Left hindlimb (tissue), 1 donor: ENCODE measurements at places on chromosomes 6 and 20.

- DNase-seq: no peak
Observed at GRCh38 chr6:11663519-11663918, 115.1 kb downstream of the ADTRP start.

GRCh38 chr6:131549811-131550210 lies 23.2 kb upstream of the ARG1 start:
- no peak for DNase-seq

GRCh38 chr20:574297-574942 lies 30.8 kb upstream of the CSNK2A1 start:
- DNase-seq: no peak

DNA sequence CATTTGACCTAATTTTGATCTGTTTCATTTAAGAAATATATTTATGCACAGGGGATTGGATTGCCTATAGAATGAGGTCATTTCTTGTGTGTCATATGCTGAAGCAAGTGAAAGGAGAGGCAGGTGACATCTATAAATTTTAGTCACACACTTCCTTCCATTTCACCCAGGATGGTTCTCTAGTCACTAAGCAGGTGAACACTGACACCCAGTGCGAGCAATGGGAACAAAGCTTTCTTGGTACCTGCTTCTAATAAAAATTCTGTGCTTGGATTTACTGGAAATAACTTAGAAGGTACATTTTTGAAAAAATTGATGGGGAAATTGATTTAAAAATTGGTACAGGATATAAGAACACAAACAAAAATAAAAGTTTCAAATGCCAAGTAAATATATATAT lies 66.9 kb upstream of the MC3R start:
- no peak for DNase-seq

DNA sequence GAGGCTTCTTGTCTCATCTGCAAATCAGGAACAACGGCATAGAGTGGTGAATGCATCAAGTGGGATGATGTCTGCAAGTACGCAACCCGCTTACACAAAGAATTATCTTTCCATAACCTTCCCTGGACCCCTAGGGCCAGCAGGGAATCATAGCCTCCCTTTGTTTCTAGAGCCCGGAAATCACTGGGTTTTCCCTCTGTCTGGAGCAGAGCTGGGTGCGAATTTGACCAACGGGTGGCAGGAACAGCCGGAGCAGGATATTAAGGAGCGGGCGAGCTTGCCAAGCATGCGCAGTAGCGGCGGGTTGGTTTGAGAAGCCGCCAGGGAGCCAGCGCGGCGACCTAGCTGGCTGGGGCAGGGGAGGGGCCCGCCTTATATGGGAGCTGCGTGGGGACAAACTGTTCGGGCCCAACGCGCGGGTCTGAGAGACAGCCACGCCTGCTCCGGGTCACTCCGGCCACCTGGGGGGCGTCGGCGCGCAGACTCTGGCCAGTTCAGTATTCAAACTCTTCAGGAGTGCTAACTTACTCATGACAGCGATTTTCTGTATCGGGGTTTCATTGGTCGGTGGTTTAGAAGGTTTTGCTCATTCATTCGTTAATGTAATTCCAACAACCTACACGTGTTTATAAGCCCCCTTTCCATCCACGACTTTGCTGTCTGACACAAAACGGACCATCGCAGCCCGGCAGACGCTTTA lies 1.6 kb upstream of the KIF16B start:
- DNase-seq: peak; percentile 82

GRCh38 chr6:20711518-20711917 lies 177.3 kb downstream of the CDKAL1 start:
- DNase-seq: no peak

DNA sequence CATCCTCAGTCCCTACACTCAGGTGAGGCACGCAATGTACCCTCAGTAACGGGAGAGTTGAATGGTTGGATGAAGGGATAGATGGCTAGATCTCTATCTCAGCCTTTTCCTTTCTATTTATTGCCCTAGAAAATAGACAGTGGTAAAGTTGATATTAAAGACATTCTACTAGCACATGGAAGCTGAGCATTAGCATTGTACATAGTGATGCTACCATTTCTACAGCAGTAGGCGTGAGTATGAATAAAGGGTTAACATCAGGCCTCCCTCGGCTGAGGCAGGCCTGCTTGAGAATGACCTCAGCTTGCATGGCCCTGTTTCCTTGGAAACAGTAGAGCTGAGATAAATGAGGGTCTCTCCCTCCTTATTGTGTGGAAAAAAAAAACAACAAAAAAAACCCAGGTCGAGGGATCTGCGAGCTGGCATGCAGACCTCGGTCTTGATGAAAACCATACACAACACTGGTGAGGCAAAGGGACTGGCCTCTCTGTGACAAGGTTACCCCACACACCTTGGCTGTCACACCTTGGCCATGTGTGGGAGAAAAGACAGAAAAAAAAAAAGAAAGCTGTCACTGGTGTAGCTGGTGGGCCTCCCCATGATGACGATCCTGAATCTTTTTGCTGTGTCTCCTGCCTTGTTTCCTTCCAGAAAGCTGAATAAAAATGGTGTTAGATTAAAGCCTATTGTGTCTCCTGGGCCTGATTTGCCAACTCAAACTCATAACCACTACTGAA lies 160.0 kb downstream of the HACE1 start:
- DNase-seq: no peak
